ENCODE measurements at places on chromosomes 7 and 10.

DNA sequence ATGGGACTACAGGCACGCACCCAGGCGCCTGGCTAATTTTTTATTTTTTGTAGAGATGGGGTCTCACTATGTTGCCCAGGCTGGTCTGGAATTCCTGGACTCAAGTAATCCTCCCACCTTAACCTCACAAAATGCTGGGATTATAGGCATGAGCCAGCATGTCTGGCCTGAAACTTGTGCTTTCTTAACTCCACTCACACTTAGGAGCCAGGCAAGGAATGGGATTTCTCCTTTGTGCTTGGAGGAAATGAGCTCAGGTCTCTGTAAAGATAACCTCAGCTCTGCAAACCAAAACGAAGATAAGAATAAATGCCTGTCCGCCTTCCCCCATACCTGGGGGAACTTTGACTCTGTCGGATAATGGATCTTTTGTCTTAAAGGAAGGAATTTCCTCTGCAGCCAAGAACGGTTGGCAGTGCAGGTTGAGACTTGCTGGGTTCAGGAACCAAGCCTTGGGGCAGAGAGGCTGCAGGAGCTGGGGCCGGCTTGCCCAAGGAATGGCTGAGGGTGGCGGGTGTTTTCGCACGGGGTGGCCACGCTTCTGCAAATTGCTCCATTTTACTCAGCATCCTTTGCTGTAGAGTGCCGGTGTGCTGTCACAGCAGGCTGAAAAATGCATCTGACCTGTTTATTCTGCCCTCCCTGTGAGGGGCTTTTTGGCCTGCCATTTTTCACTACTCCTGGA lies 174.2 kb downstream of the KIAA1217 start:
- no peak for DNase-seq

- no peak for DNase-seq
Measured at GRCh38 chr10:60410970-60411369, 21.3 kb upstream of the ANK3 start.

- no peak for DNase-seq
Measured at GRCh38 chr7:115572111-115572510, 458.5 kb downstream of the TFEC start.

- DNase-seq = peak; percentile 93
Measured at GRCh38 chr7:23347682-23348180, 48.6 kb downstream of the MALSU1 start.

DNA sequence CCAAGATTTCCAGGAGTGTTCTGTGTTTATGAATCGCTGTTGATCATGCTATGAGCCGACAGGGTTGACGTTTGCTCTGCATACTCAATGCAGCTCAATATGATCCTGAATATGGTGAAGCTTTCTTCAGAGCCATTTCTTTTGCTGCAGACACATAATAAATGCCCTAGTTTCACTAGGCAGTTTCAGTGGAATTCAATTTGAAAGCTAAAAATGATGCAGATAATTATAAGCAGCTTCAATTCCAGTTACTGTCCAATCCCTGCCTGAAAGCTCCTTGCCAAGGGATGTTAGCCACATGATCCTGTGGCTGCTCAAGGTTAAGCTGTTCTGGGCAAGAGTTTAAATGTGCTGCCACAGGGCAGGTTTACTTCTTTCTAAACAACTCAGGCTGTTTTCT lies 805.6 kb downstream of the NRG3 start:
- no peak for DNase-seq

- DNase-seq = no peak
Measured at GRCh38 chr7:67463316-67463715, 466.7 kb downstream of the TYW1 start.

- peak; percentile 59 for DNase-seq
Measured at GRCh38 chr7:5692845-5693278, 88.6 kb downstream of the RNF216 start.

DNA sequence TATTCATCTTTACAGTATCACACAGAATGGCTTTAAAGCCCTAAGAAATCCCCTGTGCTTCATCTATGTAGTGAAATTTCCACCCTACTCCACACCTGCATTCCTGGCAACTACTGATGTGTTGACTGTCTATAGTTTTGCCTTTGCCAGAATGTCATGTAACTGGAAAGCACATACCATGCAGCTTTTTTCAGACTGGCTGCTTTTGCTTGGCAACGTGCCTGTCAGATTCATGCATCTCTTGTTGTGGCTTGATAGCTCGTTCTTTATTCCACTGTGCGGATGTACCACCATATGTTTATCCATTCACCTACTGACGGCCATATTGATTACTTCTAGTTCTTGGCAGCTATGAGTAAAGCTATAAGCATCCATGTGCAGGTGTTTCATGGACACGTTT lies 30.6 kb downstream of the RBM17 start:
- DNase-seq = no peak

DNA sequence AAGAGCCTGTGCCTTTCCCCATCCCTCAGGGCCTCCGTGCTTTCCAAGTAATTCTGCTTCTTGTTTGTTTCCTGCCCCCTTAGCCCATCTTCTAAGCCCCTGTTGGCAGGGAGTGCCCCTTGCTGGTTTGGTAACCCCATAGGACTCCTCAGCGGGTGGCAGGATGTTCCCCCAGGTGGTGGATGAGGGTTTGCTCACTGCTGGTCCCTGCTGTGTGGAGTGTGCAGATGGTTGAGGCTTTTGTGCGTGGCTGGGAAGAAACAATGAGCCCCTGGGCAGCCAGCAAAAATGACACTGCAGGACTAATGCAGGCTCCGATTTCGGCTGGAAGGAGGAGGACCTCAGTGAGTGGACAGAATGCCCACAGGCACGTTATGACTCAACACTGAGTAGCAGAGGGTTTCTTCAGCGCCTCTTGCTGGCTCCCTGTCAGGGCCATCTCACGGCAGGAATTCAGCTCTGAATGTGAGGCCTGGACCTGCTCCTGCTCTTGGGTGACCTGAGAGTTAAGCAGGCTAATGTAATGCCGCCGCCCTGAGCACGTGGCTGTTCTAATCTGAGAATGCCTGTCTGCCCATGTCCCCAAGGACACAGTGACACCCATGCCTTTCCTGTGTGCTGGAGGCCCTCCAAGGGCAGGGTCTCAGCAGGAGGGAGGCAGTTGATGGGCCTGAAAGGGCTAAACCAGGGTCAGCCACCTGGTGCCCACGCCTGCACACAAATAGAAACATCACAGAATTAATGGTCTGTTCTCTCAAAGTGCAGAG lies 16.6 kb downstream of the BAG3 start:
- peak; percentile 97 for DNase-seq

- no peak for DNase-seq
Measured at GRCh38 chr10:35743851-35744250, 101.8 kb upstream of the FZD8 start.

DNA sequence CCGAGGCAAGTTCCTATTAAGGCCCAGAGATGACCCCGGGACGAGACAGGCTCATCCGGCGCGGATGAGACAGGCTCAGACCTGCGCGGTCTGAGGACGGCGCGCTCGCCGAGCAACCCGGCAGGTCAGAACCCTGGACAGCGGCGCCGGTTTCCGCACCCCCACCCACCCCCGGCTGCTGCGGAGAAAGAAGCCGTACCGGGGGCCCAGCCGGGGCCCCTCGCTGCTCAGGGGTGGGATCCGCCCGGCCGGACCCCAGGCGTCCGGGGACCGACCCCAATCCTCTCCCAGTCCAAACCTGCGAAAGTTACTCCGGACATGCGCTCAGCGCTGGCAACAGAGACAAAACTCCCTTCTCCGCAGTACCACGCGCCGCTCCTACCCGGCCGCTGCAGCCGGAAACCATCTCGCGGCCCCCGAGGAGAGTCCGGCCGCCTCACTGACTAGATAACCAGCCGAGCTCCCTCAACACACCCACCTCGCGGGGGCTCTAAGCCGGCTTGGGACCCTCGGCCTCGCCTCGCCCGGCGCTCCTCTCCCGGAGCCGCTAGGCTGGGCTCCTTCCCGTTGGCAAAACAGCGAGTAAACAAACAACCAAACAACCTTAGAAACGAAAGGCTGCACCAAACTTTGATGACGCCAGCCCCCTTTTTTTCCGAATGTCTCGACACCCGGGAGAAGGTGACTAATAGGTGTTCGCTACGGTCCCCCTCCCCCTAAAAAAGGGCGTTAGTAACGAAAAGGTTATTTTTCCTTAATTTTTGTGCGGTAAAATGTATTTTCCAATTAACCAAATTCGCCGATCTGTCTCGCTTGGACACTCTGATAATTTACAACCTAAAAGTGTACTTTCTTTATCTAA lies 2.3 kb upstream of the DRGX start:
- DNase-seq = peak; percentile 42

DNA sequence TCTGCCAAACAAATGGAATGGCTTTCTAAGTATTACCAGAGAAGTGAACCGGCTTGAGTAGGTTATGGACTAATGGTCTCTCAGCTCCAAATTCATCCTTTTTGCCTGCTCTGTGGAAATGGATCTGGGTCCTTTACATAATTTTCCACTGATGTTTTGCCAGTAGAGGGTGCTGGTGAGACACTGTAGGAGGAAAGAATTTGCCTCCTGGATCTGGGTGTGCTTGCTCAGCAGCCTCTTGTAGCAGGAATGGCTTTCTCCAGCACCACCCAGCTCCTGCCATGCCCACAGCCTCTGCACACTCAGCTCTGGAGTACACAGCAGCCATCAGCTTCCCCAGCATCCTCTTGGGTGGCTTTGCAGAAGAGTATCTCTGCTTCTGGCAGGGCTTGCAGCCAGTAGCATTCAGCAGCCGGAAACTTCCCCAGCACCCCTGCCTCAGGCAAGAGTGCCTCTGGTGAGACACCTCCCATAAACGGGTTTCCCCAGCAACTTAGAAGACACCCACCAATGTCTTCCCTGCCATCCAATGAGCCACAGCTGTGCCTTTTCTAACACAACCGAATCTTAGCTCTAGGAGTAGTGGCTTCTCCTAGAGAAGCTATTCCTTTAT lies 235.0 kb upstream of the PLPP4 start:
- peak; percentile 61 for DNase-seq

DNA sequence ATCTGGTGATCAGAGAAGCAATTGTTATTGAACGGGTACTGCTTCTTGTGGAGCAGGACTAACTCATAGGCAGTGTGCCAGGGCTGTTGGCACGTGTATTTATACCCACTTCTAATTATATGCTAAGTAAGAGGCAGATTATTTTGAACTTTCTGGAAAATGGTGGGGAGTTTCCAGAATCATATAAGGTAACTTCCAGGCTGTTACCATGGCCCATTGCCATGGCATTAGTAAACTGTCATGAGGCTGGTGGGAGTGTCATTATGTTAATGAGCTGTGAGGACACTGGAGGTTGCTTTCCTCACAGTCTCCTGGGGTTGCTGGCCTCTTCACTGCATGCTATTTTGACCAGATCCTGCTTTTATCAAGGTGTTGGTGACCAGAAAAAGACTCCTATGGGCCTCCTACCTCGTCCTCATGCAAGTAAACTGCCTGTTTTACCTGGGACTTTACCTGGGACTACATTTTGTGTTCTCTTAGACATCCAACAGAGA lies 122.6 kb downstream of the KCND2 start:
- no peak for DNase-seq

Measured in iris pigment epithelial cell (primary cell).